ENCODE measurements at places on chromosomes 7 and 10. TPM values are rescaled to one million over a fixed set of nuclear protein-coding genes. Genes with fewer than 3 reads are reported as not detected.

Gene ENTPD7
- total RNA-seq, result 31.2 TPM

Gene RGS10
- 2.0 TPM for total RNA-seq

Gene MCM10
- 20.2 TPM for total RNA-seq

Gene CDHR3
- total RNA-seq, result 21.5 TPM

Gene GSTO2
- 9.6 TPM for total RNA-seq

DNA sequence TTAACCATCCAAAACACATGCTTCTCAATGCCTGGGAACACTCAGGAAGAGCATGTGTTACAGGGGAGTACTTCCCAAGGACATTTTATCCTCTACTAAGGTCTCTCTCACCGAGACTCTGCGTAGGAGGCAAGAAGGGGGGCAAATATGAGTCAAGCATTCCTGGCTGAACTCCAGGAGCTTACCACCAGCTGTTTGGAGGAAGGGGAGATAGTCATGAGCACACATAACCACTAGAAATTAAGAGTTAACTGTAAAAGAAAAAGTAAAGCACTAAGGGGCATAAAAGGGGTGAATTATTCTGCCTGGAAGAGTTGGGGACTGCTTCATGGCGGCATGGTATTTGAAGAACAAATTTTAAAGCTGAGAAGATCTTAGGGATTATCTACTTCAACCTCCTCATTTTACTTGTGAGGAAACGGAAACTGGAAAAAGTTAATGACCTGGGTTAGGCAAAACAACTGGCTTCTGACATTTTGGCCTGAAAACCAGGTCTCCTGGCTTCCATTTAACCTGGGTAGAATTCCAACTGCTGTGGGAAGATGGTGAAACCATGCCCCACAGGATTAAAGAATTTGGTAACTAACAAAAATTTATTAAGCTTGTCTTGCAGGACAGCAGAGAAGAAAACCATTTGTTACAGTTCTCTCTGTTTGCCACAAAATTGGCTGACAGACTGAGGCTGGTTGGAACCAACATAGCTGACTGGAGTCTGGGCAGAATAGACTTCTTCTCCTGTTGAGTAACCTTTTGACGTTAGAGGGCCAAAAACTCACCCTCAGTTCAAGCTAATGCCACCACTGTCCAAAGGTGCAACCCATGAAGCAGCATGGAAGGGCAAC, 85.5 kb downstream of the SLC25A13 start:
- H3K27me3 ChIP-seq, result no peaks in the 10 kb centered on the region
- peaks cover 4% of the 10 kb centered on the region for H3K4me1 ChIP-seq
- H3K27ac ChIP-seq, result no peak overlapping the region

GRCh38 chr10:66882271-66882670, 43.6 kb upstream of the LRRTM3 start:
- H3K36me3 ChIP-seq, result no peaks in the 10 kb centered on the region
- no peak overlapping the region for H3K27ac ChIP-seq
- H3K4me1 ChIP-seq, result no peaks in the 10 kb centered on the region
- H3K4me3 ChIP-seq, result no peak overlapping the region

DNA sequence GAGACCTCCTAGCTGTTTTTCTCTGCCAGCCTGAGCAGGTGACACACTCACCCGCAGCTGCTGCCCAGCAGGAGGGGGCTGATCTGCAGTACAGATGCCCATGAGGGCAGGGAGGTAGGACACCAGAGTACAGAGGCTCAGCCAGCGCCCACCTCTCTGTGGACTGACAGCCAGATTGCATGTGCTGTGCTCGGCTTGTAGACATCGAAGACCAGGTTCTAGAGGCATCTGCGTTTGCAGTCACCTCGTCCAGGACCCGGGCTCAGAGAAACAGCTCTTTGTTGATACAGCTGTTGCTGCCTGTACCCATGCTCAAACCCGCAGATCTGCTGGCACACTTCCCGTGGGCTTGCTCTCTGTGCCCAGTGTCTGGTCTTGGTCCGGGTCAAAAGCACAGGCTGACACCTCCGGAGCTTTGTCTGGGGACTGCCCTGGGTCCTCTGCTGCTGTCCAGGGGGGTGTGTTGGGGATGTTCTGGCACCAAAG, 224.7 kb downstream of the GLRX3 start:
- peaks cover 13% of the 10 kb centered on the region for H3K27me3 ChIP-seq
- no peak for DNase-seq
- no peaks in the 10 kb centered on the region for H3K36me3 ChIP-seq

- no peaks in the 10 kb centered on the region for H3K4me1 ChIP-seq
- no peaks in the 10 kb centered on the region for H3K27me3 ChIP-seq
- peak; percentile 38 for DNase-seq
These were observed 41.8 kb upstream of the GJD4 start for GRCh38 chr10:35563261-35563891.

DNA sequence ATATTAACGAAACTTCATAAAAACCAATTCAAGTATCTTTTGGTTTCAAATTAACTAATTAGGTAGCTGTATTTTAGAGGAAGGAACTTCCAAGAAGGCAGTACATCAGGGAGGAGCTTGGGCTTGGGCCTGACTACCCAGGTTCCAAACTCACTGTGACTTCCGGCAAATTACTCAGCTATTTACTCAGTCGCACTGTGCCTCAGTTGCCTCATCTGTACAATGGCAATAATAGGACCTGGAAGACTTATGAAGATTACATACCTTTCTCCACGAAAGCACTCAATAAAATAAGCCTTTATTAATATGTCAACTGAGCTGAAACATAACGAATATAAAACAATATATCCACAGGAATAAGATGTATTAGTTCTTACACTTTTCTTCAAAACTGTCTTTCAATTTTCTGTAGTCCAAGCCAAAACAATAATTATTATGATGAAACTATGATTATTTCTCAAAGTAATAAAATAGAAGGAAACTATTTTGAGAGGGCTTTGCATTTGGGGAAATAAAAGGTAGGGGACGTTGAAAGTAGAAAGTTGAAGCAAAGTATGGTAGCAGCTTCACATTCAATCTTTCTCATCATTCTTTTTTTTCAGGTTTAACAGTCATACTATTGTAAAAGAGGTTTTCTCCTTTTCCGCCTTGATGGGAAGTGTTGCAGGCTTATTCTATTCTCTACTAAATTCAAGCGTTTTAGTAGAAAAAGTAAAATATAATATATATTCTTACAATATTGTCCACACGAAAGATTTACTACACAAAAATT, 10.5 kb upstream of the EBLN1 start:
- H3K4me1 ChIP-seq, result peaks cover 2% of the 10 kb centered on the region
- peak overlapping the region; percentile 100 for H3K27ac ChIP-seq
- DNase-seq, result no peak
- peaks cover 3% of the 10 kb centered on the region for H3K36me3 ChIP-seq
- peaks cover 11% of the 10 kb centered on the region for H3K27me3 ChIP-seq
- peak overlapping the region; percentile 78 for H3K4me3 ChIP-seq

DNA sequence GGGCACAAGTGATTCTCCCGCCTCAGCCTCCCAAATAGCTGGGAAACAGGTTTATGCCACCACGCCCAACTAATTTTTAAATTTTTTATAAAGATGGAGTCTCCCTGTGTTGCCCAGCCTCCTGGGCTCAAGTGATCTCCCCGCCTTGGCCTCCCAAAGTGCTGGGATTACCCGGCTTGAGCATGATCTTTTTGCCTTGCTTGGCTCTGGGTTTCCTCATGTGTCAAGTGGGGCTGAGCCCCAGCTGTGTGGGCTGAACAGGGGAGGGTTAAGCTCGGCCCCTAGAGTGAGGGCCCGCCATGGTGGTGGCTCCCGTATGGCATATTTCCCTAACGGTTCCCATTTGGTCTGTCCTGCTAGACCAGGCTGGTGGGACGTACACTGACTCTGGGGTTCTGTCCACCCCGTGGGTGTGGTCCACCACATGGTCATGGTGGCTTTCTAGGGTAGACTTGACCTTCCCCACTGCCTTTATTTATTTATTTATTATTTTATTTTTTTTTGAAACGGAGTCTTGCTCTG, 66.3 kb downstream of the LHPP start:
- no peak overlapping the region for H3K4me3 ChIP-seq
- DNase-seq, result no peak
- H3K27ac ChIP-seq, result no peak overlapping the region
- peaks cover 8% of the 10 kb centered on the region for H3K4me1 ChIP-seq
- H3K27me3 ChIP-seq, result peaks cover 22% of the 10 kb centered on the region

- no peaks in the 10 kb centered on the region for H3K4me1 ChIP-seq
- H3K27me3 ChIP-seq, result no peaks in the 10 kb centered on the region
- H3K27ac ChIP-seq, result no peak overlapping the region
- DNase-seq, result no peak
- H3K4me3 ChIP-seq, result no peak overlapping the region
- no peaks in the 10 kb centered on the region for H3K36me3 ChIP-seq
These were observed 184.0 kb downstream of the CCDC7 start for GRCh38 chr10:32629910-32630309.

GRCh38 chr7:130410868-130411541, 29.8 kb downstream of the CEP41 start:
- H3K27me3 ChIP-seq, result no peaks in the 10 kb centered on the region
- DNase-seq, result no peak
- peaks cover 4% of the 10 kb centered on the region for H3K36me3 ChIP-seq
- H3K4me1 ChIP-seq, result peaks cover 33% of the 10 kb centered on the region
- H3K4me3 ChIP-seq, result no peak overlapping the region

- H3K4me1 ChIP-seq, result peaks cover 1% of the 10 kb centered on the region
- H3K4me3 ChIP-seq, result no peak overlapping the region
- H3K27ac ChIP-seq, result no peak overlapping the region
- H3K27me3 ChIP-seq, result no peaks in the 10 kb centered on the region
These were observed 19.2 kb upstream of the DDC start for GRCh38 chr7:50584386-50584785.

- H3K27ac ChIP-seq, result no peak overlapping the region
- no peaks in the 10 kb centered on the region for H3K4me1 ChIP-seq
- H3K36me3 ChIP-seq, result peaks cover 52% of the 10 kb centered on the region
- DNase-seq, result no peak
These were observed 70.3 kb downstream of the WDR37 start for GRCh38 chr10:1126461-1126860.

- no peak overlapping the region for H3K27ac ChIP-seq
- DNase-seq, result no peak
- peaks cover 4% of the 10 kb centered on the region for H3K27me3 ChIP-seq
- no peak overlapping the region for H3K4me3 ChIP-seq
- no peaks in the 10 kb centered on the region for H3K4me1 ChIP-seq
These were observed 130.8 kb downstream of the ELFN1 start for GRCh38 chr7:1800902-1801301.

- H3K36me3 ChIP-seq, result peaks cover 2% of the 10 kb centered on the region
- H3K4me1 ChIP-seq, result peaks cover 15% of the 10 kb centered on the region
- H3K4me3 ChIP-seq, result no peak overlapping the region
These were observed 14.5 kb downstream of the IFIT5 start for GRCh38 chr10:89428877-89429276.

DNA sequence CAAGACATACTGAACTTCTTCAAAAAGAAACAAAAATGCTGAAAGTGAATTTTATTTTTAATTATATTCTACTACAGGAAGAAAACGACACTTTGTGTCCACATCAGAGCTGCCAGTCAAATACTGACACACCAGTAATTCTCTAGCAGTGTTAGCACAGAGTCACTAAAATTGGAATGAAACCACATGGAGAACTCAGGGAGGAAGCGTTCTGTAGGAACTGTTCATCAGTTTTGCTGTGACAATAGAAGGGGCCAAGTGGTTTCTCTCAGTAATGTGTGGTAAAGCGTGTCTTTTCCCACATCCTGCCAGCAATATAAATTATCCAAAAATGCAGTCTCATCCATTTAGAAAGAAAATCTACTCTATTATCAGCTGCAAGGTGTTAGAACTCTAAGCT, 683.3 kb downstream of the GRM8 start:
- H3K4me1 ChIP-seq, result peaks cover 2% of the 10 kb centered on the region
- H3K4me3 ChIP-seq, result no peak overlapping the region
- H3K36me3 ChIP-seq, result no peaks in the 10 kb centered on the region
- no peaks in the 10 kb centered on the region for H3K27me3 ChIP-seq
- no peak for DNase-seq

GRCh38 chr7:154308928-154309327, 256.7 kb downstream of the DPP6 start:
- H3K27me3 ChIP-seq, result peaks cover 9% of the 10 kb centered on the region
- DNase-seq, result no peak
- H3K27ac ChIP-seq, result no peak overlapping the region
- peaks cover 1% of the 10 kb centered on the region for H3K36me3 ChIP-seq

DNA sequence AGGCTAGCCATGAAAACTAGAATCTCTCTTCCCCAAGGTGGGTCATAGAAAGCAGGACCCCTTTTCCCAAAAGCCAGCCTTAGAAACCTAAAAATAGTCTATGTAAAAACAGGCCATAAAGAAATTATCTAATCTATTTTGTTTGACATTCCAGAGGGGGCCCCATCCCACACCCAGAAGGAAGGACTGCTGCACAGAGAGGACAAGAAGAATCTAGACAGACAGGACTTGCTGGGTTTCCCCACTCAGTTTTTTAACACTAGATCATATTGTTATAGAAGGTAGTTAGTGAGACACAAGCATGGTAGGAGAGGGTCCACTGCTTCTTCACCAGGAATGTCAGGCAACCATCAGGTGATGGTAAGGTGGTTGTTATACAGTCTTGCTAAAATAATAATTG, 357.0 kb downstream of the LRRTM3 start:
- peaks cover 3% of the 10 kb centered on the region for H3K36me3 ChIP-seq
- no peak for DNase-seq
- H3K4me1 ChIP-seq, result peaks cover 35% of the 10 kb centered on the region
- no peaks in the 10 kb centered on the region for H3K27me3 ChIP-seq

DNA sequence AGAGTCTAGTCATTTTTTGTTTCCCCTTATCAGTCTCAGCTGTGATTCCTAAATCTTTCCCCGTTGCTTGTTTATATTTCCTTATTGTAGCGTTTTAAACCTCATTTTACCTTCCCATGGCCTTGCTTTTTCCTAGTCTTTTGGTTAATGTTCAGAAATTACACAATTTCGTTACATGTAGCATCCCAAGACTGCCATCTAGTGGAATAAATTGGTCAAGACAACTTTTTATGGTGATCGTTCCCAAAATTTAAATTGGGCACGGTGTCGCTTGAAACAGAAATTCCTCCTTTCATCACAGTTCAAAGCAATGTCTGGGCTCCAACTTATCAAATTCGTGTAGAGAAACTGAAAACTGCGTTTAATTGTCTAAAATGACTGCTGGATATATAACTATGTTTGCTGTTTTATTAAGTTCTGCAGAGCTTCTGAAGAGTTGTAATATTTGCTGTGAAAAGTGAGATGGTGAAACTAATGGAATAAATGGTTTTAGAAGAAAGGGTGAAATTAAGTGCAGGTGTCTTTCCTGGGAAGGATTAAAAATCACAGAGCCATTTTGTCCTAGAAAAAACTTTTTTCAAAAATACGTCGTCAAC, 370.2 kb downstream of the PHF14 start:
- H3K4me3 ChIP-seq, result no peak overlapping the region
- peaks cover 3% of the 10 kb centered on the region for H3K27me3 ChIP-seq
- H3K4me1 ChIP-seq, result peaks cover 8% of the 10 kb centered on the region

Measured in progenitor cell of endocrine pancreas (in vitro differentiated cells).